ENCODE measurements at places on chromosomes 3 and 15.

- no peak for DNase-seq
These were observed 32.2 kb upstream of the ACP3 start for GRCh38 chr3:132284781-132285619.

DNA sequence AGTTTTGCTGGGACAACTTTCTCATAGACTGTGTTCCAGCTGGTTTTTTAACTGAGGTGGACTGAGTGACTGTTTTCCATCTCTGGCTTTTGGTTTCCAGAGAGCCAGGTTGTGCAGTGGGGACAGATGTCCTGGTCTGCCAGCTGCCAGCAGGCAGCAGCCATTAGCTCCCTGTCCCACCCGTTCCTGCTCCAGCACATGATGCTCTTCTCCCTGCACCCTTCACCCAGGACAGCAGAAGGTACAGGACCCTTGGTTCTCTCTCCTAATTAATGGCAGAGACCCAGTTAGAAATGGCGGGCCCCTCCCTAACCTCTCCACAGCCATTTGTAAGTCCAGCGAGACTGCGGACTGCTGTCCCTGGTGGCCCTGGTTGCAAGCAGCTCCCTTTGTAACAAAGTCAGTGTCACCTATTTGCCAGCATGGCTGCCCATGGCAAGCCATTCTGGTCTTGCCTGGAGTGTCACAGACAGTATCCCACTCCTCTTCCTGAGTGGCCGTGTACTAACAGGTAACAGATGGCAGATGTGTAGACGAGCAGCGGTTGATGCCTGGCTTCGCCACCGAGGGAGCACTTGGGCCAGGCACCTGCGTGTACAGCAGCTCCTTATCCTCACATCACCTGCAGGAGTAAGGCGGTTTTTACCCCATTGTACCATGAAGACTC, 148.3 kb downstream of the DNAJB8 start:
- no peak for DNase-seq

GRCh38 chr15:52787123-52787503, 3.0 kb downstream of the ONECUT1 start:
- DNase-seq, result no peak

GRCh38 chr15:44606740-44607139, 56.7 kb downstream of the SPG11 start:
- DNase-seq, result no peak

DNA sequence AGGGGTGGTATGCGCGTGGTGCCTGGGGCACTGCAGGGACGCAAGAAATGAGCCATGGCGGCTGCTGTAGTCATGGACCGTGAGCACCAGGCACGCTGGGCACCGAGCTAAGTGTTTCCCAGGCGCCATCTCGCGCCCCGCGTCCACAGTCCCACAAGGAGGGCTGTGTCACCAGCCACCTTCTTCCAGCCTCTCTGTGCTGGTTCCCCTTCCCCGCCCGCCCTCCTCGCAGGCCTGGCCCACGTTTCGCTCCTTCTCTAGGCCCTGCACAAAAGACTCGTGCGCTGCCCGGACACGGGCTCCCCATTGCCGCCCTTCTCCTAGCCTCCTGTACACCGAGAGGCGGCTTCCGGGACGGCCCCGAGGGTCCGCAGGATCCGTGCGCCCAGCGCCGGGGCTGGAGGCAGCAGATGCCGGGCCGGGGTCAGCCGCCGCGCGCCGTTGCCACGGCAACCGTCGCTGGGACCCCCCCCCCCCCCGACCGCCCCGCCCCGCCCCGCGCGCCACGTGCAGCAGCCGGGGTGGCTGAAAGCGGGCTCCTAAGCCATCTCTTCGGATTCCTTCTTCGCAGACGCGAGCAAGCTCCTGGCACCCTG, 113.4 kb downstream of the SRGAP3 start:
- no peak for DNase-seq

- no peak for DNase-seq
These were observed 36.0 kb upstream of the TIMP4 start for GRCh38 chr3:12194669-12195161.

All from CD4-positive, alpha-beta T cell treated with Interleukin-12 subunit alpha and Interleukin-12 subunit beta, for 1 hour (primary cell).